ENCODE measurements at places on chromosomes 12 and 14.

GRCh38 chr12:125159702-125160101, 94.5 kb downstream of the AACS start:
- no peak for DNase-seq

DNA sequence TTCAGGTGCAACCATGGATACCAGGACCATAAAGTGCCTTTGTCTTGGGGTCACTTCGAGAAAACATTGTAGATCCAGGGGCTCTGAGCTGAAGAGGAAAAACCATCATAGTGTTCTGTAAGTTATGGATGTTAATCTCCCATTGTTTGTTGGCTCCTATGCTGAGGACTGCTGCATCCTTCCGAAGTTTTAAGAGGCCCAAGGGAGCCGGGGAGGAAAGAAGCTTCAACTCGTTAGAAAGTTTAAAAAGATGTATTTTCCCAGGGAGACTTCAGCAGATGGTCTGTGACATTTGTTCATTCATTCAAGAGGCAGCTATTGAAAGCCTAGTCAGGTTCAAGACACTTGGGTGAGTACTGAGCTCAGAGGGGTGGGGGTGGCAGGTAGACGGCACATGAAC, 378.8 kb upstream of the TBX3 start:
- DNase-seq: no peak

DNA sequence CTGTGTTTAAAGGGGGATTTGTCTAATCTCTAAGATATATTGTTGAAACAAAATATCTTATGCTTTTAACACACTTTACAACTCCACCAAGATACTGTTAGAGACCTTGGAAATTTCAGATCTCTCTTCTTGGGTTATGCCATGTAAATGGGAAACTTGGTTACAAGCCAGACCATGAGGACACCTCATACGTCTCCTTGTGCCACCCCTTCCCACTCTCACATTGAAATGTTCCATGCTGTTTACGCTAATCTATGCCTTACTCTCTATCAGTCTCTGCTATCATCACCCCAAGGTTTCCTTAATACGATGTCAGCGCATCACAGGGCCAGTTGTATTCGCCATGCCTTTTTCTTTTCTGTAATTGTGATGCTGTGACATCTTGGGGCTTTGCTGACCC, 13.4 kb upstream of the DEGS2 start:
- no peak for DNase-seq

DNA sequence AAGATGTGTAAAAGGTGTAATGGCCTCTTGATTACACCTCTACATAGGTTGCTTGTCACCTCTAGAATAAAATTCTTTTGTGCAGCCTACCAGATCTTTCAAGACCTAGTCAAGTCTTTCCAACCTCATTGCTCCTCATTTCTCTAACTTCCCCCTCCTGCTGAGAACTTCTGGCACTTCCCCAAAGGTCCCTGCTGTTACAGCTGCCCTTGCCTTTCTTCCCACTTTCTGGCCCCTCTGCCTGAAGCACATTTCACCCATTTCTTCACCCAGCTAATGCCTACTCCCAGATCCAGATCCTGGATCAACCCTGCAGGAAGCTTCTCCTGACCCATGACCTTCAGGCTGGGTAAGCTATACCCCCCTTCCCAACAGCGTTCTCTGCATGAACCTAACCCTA, 1.5 kb downstream of the TSHR start:
- DNase-seq: no peak

DNA sequence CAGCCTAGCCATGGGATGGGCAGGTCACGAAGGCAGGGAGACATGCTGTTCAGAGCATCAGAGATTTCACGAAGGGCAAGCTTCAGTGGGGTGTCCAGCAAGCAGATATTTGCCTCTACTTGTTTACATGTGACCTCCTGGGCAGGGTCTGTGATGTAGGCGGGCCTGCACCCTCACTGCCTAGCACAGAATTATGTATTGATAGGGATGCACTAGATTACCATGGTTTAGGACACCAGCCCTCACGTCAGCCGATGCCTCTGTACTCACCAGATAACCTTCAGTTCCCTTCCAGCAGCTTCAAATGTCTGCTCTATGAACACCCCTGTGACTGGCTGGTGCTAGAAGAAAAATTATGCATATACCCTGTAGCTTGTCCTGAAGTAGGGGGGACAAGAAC, 5.1 kb upstream of the EIF5 start:
- DNase-seq: no peak

DNA sequence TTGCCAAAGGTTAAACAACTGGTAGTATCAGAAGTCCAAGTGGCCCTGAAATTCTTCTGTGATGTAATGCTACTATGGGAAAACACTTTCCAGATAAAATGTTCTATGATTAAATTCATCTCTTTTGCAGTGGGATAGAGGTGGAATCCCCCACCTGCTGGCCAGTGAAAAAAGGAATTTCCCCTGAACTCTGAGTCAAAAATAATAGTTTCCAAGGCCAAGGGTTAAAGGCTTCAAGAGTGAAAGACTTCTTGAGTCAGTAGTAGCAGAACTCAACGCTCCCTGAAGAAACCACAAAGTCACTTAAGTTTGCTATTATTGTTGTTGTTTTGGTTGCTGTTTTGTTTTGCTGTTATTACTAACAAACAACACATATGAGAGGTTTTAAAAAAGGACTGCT, 330.8 kb downstream of the SOX5 start:
- DNase-seq: no peak

GRCh38 chr14:89550821-89551220, 133.8 kb upstream of the FOXN3 start:
- no peak for DNase-seq

DNA sequence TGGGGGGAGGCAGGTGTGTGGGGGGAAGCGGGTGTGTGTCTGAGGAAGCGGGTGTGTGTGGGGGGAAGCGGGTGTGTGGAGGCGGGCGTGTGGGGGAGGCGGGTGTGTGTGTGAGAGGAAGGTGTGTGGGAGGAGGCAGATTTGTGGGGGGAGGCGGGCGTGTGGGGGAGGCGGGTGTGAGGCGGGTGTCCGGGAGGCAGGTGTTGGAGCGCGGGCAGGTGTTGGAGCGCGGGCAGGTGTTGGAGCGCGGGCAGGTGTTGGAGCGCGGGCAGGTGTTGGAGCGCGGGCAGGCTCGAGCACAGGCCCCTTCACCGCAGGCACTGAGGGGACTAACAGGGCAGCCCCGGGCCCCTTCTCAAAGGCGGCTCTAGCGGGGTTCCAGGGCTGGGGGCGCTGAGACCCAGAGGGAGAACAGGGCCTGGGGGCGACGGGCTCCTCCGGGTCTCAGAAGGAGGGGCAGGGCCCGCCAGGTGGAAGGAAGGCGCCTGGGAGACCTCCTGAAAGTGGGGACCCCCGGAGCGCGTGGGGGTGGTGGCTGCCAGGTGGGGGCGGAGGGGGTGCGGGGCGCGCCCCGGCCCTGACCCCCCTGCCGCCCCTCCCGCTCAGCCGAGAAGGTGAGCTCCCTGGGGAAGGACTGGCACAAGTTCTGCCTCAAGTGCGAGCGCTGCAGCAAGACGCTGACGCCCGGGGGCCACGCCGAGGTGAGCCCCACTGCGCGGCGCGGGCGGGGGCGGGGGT, 3.2 kb downstream of the CRIP2 start:
- peak; percentile 17 for DNase-seq

GRCh38 chr14:75845136-75845804, 136.5 kb downstream of the TGFB3 start:
- no peak for DNase-seq

- DNase-seq: no peak
Measured at GRCh38 chr12:55626154-55626553, 10.5 kb upstream of the OR10P1 start.

GRCh38 chr12:90682398-90682797, 272.6 kb downstream of the CCER1 start:
- no peak for DNase-seq

DNA sequence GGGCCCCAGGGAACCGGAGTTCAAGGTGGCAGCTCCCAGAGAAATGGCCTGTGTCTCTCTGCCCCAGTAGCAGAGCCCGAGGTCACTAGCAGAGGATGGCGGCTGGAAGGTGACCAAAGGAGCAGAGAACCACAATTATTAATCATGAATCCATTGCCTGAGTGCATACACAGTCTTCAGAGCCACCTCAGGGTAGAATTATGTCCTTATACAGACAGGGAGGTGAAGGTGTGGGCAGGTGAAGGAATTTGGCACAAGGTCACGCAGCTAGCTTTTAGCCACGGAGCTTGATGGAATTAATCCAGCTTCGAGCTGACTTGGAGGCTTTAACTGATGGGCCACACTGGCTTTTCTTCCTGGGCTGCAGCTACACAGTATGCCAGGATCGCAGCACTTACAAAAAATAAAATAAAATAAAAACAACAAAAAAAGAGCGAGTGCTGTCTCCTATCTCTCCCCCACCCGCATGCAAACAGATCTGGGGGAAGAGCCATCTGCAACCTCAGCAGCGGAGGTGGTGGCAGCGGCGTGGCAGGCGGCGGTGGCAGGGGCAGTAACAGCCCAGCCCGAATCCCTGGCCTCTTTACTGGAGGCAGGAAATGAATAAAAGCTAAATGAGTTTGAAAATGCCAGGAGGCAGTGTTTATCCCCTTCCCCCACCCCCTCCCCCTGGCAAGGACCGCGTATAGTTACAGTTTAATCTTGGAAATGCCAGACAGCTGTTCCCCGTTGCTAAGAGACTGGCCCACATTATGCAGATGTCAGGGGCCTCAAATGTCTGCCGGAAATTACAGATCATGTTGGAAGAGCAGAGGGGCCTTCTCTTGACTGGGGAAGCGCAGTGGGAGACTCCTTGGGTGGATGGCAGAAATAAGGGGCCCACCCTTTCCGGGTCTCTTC, 93.5 kb downstream of the LRRC74A start:
- DNase-seq: peak; percentile 90

GRCh38 chr14:75343911-75344310, 65.3 kb downstream of the FOS start:
- no peak for DNase-seq

GRCh38 chr12:44703182-44703910, 172.8 kb downstream of the NELL2 start:
- DNase-seq: no peak

- DNase-seq: no peak
Measured at GRCh38 chr14:23071921-23072539, 14.7 kb upstream of the CDH24 start.

DNA sequence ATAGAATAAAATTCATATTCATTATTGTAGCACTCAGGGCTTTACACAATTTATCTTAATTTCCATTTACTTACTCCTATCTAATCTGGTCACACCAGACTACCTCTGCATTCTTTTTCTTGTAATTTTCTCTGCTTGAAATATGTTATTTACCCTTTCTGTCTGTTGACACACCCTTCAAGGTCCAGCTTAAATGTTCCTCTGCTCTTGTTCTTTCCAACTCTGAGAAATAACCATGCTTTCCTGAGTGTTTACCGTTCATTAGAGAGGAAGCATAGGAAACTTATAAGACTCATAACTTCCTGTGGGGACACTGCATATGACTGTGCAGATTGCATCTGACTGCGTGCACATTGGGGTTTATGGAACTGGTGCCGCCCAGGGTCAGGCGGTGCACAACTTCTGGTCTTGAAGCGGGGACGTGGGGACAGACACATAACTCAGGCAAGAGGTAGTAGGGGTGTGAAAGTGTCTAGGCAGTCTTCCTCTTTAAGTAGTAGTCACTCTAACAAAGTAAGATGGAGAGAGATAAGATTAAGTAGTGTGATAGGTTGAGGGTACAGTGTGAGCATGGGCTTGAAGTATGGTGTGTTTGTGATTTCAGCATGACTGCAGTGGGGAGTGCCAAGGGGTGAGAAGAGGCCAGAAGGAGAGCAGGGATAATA, 42.6 kb upstream of the FOXJ2 start:
- no peak for DNase-seq

- no peak for DNase-seq
Measured at GRCh38 chr14:88987516-88987915, 163.1 kb downstream of the TTC8 start.

DNA sequence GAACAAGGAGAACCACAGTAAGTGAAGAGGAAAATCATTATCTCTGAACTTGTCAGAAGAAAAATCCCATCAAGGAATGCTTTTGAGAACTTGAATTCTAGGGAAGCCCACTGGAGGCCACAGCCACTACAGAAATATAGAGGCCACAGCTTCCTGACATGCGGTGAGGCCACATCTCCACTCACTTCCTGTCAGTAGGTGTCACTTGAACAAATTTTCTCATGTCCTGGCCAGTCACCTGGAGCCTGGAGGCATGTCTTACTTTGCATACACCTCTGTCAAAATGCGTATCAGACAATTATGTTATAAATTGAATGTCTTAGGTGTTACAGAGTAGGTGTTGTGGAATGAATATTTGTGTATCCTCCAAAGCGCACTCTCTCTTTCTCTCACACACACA, 370.3 kb downstream of the DAD1 start:
- no peak for DNase-seq

GRCh38 chr12:6950811-6951540, at the start of gene PTPN6:
TSS of gene PTPN6 (plus strand) at chr12:6951356. CDS start at chr12:6951513, 157 bp downstream.
- DNase-seq: no peak

DNA sequence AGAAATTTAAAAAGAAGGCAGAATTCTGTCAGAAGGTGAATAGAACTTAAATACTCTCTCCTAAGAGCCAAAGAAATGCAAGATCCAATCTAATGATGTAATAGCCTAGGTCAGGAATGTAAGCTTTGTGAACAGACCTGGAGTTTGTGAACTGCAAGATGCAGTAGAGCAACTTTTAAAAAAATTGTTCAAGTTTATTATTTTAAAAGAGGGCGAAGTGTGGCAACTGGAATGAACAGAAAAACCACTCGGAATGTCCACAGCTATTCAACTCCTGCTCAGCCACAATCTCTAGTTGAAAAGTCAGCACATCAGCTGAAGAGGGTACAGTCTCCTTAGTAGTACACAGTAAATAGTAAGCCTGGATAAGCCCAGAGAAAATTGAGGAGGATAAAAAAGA, 228.8 kb downstream of the PPFIA2 start:
- DNase-seq: no peak

- DNase-seq: no peak
Measured at GRCh38 chr12:92863251-92863650, 65.8 kb downstream of the EEA1 start.

DNA sequence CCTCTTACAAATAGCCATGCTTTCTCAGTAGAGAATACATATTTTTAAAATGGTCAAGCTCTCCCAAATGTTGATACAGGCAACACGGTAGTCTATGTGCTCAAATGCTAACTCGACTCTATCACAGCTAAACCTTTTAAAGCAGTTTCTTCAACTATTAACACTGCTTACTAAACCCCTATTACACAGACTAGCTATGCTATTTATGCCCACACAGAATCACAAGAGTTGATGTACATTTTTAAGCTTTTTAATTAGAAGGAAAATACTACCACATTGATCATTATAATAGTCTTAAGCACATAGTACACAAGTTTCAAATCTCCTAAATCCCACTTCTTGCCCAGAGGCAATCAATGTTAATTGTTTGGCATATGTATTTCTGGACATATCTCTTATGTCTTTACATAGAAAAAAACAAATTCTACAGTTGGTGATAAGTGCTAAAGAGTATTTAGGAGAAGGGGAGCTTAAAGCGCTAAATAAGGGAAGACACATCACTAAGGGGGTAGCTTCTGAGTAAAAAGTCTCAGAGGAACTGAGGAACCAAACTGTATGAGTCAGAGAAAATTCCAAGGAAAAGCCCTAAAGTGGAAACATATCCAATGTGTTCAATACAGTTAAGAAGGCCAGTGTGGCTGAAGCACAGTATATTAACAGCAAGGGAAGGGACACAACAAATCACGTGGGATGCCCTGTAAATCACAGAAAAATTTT, 13.7 kb downstream of the HNRNPC start:
- DNase-seq: no peak

All from NCI-H1105 (cell line).